ENCODE measurements at places on chromosomes 16 and 17.

DNA sequence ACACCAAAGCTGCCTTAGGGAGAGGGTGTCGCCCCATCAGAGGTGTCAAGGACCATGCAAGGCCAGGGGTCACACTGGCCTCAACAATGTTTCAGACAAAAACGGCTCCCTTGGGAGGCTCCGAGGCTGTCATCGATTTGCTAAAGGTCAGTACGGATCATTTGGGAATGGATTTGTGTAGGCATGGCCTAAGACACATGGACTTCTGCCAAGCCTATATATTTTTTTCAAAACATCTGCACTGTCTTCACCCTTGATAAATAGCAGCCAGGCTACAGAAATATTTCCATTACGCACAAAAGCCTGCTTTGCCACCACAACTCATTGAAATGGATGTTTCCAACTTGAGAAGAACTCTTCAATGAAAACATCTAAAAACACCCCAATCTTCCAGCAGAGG lies 10.3 kb downstream of the CUEDC1 start:
- no peak for DNase-seq

GRCh38 chr17:56096026-56096810 lies 57.1 kb upstream of the ANKFN1 start:
- DNase-seq, result no peak

GRCh38 chr17:76268015-76268749 lies 3.0 kb downstream of the UBALD2 start:
- DNase-seq, result no peak

- DNase-seq, result no peak
These were observed 53.4 kb downstream of the PRKCB start for GRCh38 chr16:23889189-23889588.

DNA sequence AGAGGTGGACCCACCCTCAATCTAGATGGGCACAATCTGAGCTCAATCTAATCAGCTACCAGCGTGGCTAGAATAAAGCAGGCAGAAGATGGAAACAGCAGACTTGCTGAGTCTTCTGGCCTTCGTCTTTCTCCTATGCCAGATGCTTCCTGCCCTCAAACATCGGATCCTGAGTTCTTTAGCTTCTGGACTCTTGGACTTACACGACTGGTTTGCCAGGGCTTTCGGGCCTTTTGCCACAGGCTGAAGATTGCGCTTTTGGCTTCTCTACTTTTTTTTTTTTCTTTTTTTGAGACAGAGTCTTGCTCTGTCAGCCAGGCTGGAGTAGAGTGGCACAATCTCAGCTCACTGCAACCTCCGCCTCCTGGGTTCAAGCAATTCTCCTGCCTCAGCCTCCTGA lies 65.1 kb downstream of the UTP18 start:
- no peak for DNase-seq

All from stimulated activated CD8-positive, alpha-beta memory T cell treated with anti-CD3 and anti-CD28 coated beads, Interleukin-4, amount 100 ng/mL, for 1 hour (primary cell).